ENCODE measurements at places on chromosomes 16 and 17.

DNA sequence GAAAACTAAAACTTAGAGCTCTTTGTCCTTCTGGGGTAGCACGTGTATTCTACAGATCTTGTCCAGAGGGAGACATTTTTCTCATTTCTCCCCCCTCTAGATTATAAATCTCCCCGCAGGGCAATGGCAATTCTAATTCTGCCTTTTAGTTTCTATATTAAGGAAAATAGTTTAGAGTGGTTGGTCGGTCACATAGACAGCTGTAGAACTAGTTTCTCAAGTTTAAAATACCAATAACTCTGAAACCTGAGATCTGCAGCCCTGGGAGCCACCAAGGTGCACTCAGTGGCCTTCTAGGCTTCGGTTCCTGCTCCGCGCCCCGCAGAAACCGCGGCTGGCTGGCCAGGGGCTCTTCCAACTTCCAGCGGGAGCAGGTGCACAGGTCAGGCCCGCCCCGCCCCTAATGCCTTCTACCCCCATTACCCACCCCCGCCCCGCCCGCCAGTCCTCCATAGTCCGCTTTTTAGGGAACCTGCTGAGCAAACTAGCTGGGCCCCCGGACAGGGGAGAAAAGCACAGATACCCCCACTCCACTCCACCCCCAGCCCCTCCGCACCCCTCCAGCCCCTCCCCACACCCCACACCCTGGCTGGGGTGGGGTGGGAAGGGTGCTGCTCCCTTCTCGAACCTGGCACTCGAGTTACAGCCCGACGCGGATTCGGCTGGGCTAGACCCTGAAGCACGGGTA, 431 bp downstream of the SLFN11 start:
- peak; percentile 41 for DNase-seq

- DNase-seq = peak; percentile 52
Measured at GRCh38 chr17:42403150-42403549, 14.9 kb upstream of the STAT3 start.

DNA sequence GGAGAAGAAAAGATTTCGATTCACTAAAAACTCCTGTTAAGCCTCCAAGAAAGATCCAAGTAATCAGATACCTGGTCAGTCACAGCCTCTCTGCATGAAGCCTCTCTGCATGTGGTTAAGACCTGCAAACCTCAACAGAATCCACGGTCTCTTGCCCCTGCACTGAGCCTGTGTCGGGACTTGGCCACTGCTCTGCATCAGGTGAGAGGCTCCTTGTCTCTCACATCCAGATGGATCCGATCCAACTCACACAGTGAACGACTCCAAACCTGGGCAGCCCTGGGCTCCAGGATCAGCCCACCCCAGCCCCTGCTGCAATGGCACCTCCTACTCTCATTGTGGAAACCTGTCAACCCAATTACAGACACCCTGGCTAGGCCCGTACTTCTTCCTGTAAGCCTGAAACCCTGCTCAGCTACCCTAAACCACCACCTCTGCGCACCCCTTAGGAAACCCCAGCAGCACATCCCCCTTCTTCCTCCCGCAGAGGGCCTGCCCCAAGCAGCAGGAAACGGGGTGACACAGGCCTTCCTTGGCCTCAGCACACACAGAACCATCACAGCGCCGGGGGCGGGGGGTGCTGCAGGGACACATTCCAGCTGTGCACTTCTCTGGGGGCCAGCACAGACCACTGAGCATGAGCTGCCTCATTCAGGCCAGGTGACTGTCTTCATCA, 129.5 kb downstream of the ANKRD11 start:
- peak; percentile 80 for DNase-seq

GRCh38 chr17:62778990-62779681, 29.0 kb downstream of the MARCHF10 start:
- no peak for DNase-seq

GRCh38 chr17:61757168-61757567, 106.2 kb downstream of the BRIP1 start:
- DNase-seq = peak; percentile 5

DNA sequence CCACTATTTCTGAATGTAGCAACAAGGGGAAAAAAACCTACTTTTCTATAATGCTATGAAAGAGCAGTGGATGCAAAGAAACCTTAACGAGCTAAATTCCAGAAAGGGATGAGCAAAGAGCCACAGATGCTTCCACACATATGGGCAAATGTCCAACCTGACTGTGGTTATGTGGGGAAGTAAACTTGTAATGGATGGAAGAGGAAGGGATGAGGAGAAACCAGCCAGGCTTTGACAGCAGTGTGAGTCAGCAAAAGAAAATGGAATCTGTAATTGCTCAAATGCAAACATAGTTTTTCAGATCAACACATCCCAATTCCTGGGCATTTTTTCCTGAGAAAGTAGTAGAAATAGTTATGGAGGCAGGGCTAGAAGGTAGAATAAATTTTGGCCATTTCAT, 204.8 kb upstream of the CPHXL start:
- DNase-seq = no peak

GRCh38 chr17:41186872-41187271, 2.2 kb upstream of the KRTAP4-1 start:
- no peak for DNase-seq

- DNase-seq = peak; percentile 51
Measured at GRCh38 chr17:80861892-80862291, 129.7 kb upstream of the CHMP6 start.

DNA sequence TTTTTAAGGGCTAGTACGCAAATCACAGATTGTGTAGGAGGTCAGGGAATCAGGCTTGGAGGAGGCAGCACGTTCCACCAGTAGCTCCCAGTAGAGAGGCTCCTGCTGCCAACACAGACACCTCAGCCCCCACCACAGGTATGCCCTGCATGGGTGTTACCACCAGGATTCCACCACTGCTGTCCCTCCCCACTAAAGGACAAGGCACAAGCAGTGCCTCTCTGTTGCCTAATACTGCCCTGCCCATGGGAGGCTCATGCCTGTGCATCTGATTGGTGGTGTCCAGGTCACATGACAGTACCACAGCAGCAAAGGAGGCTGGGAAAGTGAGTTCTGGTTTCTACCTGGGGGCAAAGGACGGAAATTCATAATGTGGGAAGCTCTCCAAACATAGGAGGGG, 33.6 kb upstream of the CACNG4 start:
- no peak for DNase-seq

- DNase-seq = no peak
Measured at GRCh38 chr16:178668-179015, 1.6 kb upstream of the HBQ1 start.

DNA sequence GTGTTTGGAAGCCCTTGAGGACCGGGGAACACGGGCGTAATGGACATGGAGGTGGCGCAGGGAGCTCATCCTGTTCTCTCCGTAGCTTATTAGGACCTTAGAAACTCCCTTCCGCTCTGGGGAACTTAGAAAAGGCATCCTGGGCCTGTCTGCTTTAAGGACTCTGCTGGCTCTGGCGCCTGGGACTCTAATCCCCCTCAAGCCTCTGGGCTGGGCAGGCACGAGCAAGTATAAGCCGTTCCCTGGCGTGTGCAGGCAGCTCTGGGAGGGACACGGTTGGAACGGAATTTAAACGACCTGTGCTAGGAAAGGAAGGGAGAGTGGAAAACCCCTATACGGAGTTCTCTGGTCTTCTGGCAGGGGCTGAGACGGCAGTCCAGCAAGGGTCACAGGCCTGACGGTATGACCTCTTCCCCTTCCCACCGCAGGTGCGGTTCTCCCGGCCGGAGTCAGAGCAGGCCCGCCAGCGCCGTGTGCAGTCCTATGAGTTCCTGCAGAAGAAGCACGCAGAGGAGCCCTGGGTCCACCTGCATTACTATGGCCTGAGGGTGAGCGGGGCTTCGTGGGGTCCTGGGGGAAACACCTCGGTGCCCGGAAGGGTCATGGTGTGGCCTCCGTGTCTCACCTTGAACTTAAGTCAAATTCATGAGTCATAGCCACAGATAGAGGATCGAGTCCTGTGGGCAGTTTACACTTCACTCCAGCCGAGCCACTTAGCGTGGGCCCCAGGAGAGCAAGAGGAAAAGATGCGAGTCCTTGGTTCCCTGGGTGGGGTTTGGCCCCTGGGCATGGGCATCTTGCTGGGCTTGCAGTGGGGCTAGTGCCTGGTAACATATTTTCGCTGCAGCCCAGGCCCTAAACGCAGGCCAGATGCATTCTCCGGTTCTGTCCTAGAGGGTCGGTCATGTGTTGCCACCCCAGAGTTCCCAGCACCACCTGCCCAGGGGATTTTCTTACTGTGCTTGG, 17.7 kb downstream of the POLR3E start:
- DNase-seq = no peak

DNA sequence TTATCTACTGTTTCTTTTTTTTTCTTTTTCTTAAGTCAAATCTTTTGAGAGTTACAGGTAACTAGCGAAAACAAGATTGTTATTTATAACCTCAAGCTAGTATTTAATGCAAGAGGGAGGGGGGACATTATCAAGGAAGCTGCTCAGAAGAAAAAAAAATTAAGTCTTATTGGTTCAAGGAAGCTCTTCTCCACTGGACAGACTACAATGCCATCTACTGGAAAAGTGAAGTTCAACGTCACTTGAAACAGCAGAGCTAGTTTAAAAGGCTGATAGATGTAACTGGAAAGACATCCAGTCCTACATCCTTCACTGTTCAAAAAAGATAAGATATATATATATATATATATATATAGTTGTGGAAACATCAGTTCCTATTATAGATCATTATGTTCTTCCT, 418.0 kb upstream of the PSMD7 start:
- DNase-seq = no peak

GRCh38 chr16:11201498-11202259, 54.3 kb downstream of the SOCS1 start:
- no peak for DNase-seq

- DNase-seq = no peak
Measured at GRCh38 chr16:86248310-86248905, 261.9 kb upstream of the FOXF1 start.

GRCh38 chr16:54171626-54172537, 114.7 kb downstream of the IRX3 start:
- no peak for DNase-seq

DNA sequence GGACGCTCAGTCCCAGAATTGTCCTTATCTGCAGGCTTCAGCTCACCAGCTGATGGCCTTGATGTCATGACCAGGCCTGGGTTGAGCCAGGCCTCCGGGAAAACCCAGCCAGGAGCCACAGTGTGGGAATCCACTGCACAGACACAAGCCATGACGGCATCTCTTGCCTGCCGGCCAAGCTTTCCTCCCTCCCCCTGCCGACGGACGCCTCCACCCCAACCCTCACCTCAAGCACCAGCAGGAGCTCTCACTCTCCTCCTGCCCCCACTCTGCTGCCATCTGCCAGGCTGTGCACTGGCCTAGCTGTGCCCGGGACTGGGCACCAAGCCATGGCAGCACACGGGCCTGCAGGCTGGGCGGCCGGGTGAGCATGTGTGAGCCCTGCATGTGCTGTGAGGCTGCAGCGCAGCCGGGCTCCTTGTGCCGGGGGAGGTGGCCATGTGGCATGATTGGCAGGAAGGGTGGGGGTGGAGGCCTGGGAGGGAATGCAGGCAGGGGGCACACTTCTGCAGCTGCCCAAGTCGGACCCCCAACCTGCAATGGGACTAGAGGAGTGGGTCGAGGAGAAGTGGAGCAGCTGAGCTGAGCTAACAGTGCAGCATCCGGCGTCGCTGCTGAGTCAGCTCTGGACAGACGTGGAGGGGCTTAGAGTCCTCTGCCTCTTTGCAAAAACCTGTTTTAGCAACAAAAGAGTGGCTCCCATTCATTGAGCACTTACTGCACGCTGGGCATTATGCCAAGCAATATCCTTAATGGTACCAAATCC, 268.5 kb downstream of the CBLN1 start:
- no peak for DNase-seq

Measured in CD4-positive, alpha-beta T cell treated with Interleukin-17A for 1 hour (primary cell).